ENCODE measurements at places on chromosomes 4 and X.

GRCh38 chrX:154008521-154008920 is 11.2 kb downstream of the IRAK1 start:
- DNase-seq = no peak

GRCh38 chr4:131499141-131499873 is 1649.8 kb upstream of the PCDH10 start:
- DNase-seq = no peak

- no peak for DNase-seq
Observed at GRCh38 chr4:173293663-173294062, 40.5 kb downstream of the HMGB2 start.

DNA sequence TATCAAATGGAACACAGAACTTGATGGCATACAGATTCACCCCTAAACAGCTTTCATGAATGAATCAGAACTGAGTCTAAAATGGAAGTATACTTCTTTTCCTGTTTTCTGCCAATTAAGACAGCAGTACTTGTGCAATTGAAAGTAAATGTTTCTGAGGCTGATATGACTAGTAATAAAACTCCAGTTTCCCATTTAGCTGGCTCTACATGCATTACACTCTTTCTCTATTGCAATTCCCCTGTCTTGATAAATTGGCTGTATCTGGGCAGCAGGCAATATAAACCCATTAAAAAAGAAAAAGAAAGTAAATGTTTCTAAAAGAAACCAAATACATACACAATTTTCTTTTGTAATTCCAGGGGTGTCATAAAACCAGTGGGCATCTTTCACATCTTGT is 4.6 kb downstream of the NOA1 start:
- DNase-seq = no peak

DNA sequence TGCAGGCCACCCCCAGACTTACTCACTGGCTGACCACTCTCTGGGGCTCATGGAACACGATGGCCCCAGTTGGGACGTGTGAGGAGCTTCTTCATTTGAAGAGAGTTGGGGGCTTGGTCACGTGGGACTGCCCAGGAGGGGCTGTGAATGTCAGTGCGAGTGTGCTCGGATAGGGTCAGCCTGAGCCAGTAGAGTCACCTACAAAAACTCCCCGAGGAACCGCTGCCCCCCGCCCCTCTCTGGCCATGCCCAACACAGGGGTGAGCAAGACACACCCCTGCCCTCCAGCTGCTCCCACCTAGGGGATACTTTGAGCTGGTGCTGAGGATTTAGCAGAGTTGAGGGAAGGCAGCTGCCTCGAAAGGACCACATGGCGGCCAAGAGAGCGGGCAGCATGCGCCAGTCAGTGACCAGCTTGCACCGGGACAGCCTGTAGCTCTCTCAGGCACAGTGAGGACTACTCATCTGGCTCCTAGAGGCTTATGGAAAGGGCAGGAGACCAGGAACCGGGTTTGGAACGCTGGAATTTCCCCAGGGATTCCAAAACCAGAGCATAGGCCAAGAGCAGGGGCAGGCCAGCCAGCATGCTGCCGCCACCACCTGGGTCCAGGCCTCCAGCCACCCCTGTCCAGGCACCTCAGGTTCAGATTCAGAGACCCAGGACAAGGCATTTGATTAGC is 8.4 kb downstream of the PNMA6E start:
- no peak for DNase-seq

DNA sequence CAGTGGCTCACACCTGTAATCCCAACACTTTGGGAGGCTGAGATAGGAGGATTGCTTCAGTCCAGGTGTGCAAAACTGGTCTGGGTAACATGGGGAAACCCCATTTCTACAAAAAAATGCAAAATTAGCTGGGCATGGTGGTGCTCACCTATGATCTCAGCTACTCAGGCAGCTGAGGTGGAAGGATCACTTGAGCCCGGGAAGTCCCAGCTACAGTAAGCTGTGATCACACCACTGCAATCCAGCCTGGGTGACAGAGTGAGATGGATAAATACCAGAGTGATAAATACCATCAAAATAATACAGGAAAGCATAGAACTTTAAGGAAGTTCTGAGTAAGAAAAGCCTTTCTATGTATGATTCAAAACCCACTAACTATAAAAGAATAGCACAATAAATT is 52.8 kb downstream of the LRBA start:
- DNase-seq = no peak

- DNase-seq = no peak
Observed at GRCh38 chr4:6951880-6952381, 42.3 kb downstream of the TBC1D14 start.

DNA sequence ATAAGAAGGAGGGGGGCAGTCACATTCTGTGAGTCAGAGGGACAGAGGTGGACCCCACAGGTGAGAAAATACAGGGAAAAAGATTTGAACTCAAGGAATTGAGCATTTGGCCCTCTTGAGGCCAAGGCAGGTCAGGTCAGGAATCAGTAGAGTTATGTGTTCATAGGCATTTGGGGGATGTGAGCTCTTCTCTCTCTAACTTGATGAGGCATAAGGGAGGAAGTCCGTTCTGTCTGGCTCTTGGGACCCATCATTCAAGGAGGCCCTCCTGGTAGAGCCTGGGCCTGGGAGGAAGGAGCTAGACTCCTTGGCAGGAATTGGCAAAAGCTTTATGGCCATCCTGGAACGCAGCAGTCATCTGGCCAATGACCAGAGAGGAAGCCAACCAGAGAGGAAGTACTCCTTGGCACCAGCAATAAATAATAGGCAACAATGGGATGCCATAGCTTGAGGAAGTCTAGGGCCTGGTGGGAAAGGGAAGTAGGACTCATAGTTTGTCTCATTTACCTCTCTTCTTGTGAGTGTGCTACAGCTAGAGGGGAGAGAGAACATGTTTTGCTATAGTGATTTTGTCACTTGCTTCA is 53.0 kb downstream of the MSN start:
- no peak for DNase-seq

GRCh38 chr4:152870606-152871005 is 65.5 kb upstream of the FHDC1 start:
- DNase-seq = no peak

DNA sequence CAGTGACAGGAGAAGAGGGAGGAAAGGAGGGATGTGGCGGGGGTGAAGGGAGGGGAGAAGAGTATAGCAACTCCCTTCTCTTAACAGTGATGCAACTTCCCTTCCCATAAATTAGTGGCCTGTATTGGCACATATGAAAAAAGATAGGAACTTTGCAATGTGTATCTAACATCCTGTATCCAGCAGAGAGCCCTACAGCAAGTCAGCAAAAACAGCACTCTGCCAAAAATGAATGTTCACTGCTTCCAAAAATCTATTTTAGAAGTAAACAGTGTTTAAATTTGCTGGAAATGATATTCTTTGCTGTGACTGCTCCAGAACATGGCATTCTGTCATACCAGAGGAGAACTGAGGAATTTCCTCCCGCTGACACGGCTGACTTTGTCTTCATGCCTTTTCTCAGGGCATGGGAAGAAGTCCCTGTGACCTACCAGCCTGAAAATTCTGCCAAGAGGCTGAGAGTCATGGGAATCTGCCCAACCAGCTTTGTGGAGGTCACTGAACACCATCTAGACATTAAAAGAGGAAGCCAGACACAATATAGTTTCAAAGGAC is 343.4 kb upstream of the RASGEF1B start:
- DNase-seq = no peak

DNA sequence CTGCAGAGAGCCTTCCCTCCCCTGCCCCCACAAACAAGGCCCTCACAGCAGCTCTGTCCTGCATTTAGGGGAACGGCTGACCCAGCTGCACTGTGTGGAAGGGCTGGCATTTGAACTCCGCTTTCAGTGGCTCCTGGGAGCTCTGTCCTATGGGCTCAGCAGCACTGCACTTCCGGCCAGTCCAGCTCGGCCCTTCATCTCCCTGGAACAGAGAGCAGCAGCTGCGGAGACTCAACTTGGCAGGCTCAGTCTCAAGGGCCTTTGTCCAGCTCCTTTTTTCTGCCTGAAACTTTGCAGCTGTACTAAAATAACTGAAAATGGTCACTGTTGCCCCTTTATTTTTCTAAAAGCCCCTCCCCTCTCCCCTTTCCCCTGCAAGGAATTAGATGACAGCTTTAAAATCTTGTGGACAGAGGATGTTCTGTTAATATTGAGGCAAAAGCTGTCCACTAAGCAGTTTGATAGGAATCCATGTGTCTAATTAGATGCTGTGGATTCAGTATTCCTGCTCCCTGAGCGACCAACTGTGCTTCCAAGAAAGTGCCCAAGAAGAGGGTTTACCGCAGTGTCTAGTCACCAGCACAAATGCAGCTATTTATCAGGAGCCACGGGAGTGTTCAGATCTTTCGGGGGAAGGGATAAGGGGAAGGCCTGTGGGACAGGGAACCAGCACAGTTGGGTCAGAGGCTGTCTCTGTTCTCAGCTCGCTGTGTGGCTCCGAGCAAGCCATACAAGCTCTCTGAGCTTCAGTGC is 133.1 kb downstream of the AFAP1 start:
- DNase-seq = peak; percentile 77

DNA sequence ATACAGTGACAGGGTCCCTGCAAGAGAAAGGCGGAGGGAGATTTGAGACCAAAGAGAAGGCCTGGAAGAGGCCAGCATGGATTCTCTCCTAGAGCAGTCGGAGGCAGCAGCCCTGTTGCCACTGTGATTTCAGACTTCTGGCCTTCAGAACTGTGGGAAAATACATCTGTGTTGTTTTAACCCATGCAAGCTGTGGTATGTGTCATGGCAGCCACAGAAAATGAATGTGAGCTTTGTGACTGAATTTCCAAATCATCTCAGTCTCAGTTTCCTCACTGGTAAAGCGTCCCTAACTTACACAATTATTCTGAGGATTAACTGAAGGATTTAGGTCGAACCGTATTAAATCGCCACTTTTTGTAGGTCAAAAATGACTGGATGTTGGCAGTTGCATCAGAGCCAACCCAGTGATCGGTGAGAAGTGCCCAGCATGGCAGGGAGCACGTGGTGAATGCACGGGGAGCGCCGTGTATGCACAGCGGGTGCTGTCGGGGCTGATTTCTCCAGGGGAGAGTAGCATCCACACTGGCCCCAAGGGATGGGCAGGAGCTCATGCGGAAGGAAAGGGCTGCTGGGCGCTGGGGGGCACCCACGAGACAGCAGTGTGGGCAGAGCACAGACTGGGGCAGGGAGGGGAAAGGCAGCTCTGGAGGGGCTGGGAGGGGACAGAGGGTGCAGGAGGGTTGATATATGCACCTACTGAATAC is 23.8 kb upstream of the NSG1 start:
- DNase-seq = no peak

GRCh38 chr4:38625508-38625907 is 38.5 kb upstream of the KLF3 start:
- DNase-seq = no peak

DNA sequence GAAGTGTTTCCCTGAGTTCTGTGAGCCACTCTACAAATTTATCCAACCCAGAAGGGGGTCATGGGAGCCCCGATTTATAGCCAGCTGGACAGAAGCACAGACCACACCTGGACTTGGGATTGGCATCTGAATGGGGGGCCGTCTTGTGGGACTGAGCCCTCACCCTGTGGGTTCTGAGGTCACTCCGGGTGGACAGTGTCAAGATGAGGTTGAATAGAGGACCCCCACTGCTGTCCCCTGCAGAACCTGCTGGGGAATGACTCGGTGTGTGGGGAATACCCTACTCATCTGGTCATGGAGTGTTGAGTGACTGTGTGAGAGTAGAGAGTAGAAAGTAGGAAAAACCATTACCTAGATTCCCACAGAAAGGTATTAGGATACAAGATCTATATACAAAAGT is 67.5 kb downstream of the ZFYVE28 start:
- no peak for DNase-seq

GRCh38 chrX:102067966-102068723 is 57.3 kb upstream of the TCEAL2 start:
- DNase-seq = no peak

- no peak for DNase-seq
Observed at GRCh38 chr4:184988611-184989010, 29.7 kb upstream of the HELT start.

- DNase-seq = no peak
Observed at GRCh38 chrX:24117258-24117657, 32.3 kb upstream of the ZFX start.
